ENCODE measurements at places on chromosomes 1 and 21.

GRCh38 chr1:2811533-2811918 lies 10.0 kb upstream of the TTC34 start:
- DNase-seq = no peak

- no peak for DNase-seq
Observed at GRCh38 chr21:39631842-39632562, 19.3 kb downstream of the B3GALT5 start.

GRCh38 chr1:221045842-221046831 lies 166.9 kb downstream of the HLX start:
- peak; percentile 37 for DNase-seq

- no peak for DNase-seq
Observed at GRCh38 chr21:29639366-29640079, 300.3 kb downstream of the GRIK1 start.

GRCh38 chr1:243343970-243344937 lies 88.4 kb downstream of the SDCCAG8 start:
- DNase-seq = peak; percentile 32

DNA sequence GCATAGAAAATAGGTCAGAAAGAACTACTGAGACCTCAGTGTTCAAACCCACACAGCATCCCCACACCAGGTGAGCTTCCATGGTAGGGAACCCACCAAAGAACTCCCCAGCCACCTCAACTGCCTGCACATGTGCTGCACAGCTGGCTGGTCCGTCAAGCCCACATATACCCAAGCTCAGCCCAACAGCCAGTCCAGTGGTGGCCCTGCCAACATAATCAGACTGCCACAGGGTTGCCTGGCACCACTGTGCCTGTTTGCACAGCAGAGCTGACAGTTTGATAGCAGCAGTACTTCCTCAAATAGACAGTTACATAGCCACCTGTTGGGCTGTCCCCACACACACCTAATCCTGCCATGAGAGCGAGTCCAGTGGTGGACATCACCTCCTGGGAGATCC lies 283.3 kb upstream of the PRMT6 start:
- DNase-seq = no peak

GRCh38 chr1:151060007-151060656 lies at the start of gene MLLT11:
TSS of gene MLLT11 (plus strand) at chr1:151060397. CDS start at chr1:151067225, 6,828 bp downstream.
- DNase-seq = peak; percentile 58

- no peak for DNase-seq
Observed at GRCh38 chr1:240309769-240310168, 218.1 kb downstream of the FMN2 start.

GRCh38 chr1:2952371-2952770 lies 68.9 kb upstream of the ACTRT2 start:
- DNase-seq = no peak

GRCh38 chr21:42044871-42045495 lies 26.1 kb upstream of the UMODL1 start:
- DNase-seq = no peak

- no peak for DNase-seq
Observed at GRCh38 chr21:23016617-23017016, 2018.4 kb downstream of the NCAM2 start.

DNA sequence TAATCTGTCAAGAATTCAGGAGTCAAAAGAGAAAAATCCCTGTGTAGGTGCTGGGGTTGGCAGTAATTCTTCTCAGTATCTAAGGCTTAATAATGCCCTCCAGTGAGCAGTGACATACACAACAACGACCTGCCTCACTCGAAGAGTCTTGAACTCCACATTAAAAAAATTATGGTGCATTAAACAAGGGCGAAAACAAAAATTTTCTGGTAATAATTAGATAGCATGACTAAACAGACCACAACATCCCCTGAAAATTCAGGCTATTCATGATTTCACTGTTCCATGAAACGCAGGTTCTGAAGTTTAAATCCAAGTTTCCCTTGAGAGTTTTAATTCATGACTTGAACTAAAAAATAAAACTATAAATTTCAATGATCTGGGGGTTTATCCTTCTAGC lies 5.1 kb downstream of the SRSF4 start:
- DNase-seq = no peak

- no peak for DNase-seq
Observed at GRCh38 chr1:229025576-229025975, 245.3 kb upstream of the RAB4A start.

- peak; percentile 6 for DNase-seq
Observed at GRCh38 chr1:201153474-201154388, 543 bp downstream of the TMEM9 start.

DNA sequence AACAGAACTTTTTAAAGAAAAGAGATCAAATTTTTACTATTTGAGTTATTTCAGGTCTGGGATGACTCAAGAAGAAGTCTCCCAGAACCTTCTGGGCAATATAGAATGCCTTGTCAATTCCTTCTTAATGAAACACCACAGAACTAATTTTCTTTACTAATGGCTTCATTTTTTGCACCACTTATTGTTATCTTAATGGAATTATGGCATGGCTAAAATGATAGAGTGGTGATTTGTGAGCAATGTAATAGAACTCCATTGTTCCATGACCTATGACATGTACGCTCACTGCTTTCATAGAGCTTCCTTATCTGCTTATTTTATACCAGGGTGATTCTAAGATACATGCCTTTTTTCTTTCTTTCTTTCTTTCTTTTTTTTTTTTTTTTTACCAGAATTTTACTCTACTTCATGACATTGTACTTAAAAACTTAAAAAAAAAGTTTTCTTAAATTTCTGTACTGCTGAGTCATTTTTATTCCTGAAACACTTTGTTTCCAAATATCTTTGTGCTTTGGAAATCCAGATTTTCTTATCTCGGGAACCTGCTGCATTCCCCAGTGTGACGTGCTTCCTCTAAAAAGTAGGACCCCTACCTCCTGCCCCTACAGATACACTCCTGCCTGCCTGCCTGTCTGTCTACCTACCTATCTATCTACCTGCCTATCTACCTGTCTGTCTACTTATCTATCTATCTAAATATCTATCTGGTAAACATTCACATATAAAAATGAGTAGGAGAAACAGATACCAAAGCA lies 284.9 kb downstream of the PBX1 start:
- DNase-seq = peak; percentile 48

DNA sequence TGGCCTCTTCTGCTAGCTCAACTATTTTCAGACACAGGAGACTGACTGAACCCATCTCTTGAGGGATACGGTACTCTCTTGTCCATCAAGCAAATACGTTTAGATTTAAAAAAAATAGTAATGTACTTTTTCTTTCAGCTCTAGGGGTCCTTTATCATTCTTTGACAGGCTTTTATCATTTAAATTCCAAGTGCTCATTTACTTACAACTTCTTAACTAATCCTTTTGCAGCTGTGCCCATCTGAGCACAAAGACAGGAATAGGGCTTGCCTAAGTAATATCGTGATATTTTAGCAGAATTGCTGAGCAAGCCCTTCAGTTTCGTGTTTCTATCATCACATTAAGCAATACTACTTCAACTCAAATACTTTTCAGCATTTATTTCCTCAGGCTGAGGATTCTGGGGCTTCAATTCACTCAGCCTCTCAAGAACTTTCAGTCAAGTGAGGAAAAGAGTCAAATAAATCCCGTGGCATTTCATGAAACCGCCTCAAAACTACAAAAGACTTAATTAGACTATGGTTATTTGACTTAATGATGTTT lies 317.6 kb downstream of the BACH1 start:
- DNase-seq = no peak

DNA sequence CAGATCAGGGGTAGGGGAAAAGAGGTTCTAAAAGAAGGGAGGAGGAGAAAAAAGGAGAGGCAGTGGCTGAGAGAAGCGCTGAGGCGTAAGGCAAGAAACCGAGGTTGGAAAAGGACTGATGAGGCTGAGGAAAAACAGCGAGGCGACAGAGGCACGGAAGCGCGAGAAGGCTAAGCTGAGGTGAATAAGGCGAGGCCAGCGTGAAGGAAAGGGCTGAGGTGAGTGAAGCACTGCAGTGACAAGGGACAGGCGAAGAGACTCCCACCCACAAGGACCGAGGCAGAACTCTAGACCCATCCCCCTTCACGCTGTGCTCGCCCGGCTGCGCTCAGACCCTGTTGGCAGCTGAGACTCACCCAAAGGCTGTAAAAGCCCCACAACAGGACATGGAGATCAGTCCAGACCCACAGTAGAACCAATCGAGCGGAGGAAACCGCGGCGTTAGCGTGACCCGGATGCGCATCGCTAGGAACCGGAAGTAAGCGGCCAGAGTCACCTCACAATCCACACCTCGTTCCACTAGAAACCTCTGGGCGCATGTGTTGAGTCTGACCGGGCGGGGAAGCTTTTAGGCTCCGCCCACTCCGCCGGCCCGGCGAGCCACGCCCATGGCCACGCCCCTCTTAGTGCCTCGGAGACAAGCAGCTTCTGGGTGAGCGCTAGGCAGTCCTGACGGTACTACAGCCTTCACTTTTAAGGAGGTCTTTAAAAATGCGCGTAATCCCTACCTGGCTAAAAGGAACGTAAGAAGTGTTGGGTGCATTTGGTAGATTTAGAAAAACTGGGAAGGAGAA lies at the start of gene EYA3:
Gene EYA3 (minus strand): TSS at position 443 of the 794 bp plus-strand sequence. CDS start 30,584 bp downstream, outside the sequence.
- DNase-seq = peak; percentile 97

All from fibroblast of lung (primary cell).